T-helper 2 cell treated with Interferon-gamma antibody and Interleukin-4, amounts not matched to agents 5 μg/mL and 100 μg/mL, for 36 hours (primary cell): ENCODE measurements at places on chromosomes 3 and 15.

DNA sequence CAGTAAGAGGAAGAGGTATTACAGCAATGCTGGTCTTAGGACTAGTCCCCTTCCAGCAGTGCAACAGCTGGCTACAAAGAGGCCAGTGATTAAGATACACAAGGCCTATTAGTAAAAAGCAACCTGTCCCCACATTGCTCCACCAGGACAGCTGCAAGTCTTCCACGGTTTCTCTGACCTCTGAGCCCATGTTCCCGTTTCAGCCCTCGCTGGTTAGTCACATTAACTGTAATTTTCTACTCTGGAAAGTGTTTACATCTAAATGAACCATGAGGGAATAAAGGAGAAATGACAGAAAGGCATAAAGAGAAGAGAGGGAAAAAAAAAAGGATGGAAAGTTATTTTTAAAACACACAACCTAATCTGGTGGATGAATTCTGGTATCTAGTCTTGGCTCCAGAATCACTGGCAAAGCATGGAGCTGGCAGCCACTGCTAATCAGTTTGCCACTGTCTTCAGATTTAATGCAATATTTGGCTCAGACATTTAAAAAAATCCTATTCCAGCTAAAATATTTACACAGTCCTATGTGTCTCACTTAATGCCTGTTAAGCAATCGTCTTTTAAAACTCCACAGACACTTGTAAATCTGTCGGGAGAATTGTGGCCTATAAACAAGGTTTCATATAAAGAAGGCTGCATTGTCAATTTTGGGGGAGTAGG lies 154.9 kb downstream of the GREM1 start:
- no peak for DNase-seq

DNA sequence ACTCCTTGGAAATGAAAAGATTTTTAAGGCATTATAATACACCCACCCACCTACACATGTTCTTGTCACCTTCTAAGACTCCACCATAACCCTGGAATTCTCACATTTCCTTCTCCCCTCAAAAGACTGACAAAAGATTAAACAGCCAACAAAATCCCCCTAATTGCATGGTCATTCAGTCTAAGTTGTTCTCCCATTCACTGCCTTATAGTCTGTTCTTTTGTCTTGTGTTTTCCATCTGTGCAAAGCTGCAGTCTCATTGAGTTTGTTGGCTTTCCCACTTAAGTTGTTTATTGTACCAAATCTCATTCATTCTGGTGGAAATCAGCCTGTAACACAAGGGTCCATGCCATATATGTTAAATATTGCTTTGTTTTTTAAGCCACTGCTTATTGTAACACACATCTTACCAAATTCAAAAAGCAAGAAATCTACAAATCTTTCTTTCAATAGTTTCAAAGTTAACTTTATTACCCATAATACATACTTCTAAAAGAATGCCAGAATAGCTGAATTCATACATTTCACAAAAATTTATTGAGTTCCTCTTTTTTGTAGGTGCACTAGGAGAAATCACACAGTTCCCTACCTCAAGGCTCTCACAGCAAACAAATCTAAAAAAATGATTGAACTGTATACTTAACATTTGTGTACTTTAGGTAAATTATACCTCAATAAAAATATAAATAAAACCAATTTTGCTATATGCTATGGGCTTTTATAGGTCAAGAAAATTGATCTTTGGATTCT lies 2.4 kb upstream of the RCN2 start:
- DNase-seq = no peak

GRCh38 chr3:182092662-182093262 lies 381.0 kb downstream of the SOX2 start:
- DNase-seq = no peak

DNA sequence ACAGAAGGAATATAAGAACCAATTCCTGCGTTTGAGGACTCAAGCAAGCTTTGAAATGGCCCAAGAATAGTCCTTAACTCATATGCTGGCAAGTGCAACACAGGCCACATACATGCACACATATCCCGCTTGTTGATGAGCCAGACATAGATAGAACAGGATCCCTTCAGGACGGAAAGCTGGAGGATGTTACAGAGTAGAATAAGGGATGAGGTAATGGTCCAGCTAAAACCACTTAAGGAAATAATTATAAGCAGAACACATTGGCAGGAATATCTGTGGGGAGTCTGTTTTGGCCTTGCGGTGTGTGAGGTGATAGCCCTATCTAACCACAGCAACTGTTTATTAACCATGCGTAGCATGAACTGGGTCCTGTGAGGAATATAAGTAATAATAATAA lies 25.0 kb downstream of the SCG3 start:
- no peak for DNase-seq

DNA sequence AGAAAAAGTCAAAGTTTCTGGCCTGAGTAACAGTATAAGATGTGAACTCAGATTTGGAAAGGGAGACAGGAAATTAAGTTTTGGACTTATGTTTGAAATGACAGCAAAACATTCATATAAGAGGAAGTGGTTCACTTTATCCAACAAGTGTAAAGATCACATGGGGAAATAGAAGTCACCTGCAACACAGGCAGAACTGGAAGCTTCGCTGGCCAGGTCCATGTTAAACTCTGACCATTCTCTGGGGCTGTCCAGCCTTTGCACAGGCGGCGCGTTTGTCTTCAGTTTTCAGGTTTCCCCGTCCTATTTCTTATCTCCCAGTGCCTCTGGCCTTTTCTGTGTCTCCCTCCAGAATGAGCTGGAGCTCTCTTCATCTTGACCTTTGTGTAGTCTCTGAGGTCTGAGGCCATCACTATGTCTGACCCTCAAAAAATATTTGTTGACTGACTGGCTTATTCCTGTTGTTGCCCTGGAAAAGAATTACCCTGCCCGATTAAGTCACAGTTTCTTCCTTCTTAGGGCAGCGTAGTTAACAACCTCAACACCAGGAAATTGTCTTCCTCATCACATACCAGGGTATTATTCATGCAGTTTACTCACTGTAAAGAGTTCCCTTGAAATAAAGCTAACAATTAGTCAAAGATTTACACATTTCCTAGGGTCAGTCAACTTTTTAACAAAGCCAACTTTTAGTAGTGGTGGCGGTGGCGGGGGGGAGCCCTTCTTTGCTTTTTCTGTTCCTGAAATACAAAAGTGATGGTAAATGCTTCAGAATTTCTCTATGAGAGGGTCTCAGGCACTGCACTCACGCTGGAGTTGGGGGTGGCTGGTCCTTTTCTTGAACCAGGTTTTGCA lies 959 bp upstream of the RASA2 start:
- DNase-seq = peak; percentile 24

DNA sequence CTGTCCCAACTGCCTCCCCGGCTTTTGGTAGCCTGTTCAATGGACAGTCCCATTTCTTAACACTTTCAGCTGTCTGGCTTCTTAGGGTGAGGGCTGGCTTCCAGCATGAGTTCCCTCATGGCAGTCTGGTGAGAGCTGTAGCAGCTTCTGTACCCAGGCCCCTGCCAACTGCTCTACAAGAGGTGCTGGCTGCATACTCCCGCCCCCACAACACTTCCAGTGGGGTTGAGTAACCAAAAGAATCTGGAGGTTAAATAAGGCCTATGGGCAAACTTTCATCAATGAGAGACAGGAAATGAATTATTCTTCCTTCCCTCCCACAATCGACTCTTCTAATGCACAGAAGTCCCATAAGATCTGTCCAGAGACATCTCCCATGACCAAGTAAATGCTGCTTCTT lies 145.0 kb downstream of the NEK10 start:
- no peak for DNase-seq

DNA sequence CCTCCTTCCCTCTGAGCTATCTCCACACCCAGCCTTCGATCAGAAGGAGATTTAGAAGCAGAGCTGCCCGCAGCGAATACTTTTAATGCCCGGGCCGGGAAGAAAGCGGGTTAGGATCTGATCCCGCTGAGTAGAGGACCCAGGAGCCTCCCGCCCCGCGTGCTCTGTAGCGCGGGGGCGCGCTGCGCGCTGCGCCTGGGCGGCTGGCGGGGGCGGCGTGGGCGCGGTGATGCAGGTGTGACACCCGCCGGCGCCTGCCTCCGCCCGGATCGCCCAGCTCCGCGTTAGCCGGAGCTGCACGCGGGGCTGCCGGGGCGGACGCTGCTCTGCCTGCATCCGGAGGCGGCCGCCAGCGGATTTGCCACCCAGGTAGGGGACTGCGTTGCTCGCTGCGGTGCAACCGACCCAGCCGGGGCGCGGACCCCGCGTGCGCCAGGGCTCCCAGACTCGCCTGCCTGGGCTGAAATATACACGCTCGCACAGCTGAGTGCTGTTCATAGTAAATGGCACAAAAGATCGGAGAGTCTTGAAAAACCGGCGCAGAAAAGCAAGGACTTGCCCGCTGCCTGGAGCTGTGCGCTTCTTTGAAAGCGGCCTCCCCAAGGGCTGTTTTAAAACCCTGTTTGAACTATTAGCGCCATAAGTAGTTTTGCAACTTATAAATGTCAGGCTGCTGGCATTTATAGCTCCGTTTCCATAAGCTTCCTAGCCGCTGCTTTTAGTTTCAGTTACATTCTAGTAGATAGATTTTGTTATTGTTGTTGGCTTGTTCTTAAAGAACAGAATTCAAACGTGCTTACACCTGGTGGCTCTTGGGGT lies at the start of gene SV2B:
Gene SV2B, plus strand, starts transcription at position 263 of the 819 bp plus-strand sequence. CDS start 126,007 bp downstream, outside the sequence.
- peak; percentile 53 for DNase-seq

DNA sequence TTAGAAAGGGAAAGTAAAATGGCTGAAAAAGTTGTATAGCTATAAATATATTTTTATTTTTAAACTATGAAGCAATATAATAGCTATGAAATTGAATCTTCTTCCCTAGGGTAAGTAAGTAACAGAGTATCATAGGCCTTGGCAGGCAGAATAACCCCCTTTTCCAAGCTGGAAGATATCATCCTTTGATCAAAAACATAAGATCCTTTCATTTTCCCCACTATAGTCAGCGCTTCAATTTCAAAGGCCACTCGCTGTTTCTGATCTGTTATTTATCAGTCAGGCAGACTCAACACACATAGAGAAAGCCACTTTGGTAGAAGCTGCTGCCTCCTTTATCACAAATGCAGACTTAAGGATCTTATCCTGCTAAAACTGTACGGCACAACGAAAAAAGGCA lies 74.0 kb upstream of the UBE2E2 start:
- DNase-seq = no peak
